ENCODE measurements at places on chromosomes 16 and 17.

GRCh38 chr16:52817696-52818095, 235.0 kb downstream of the CHD9NB start:
- no peak for DNase-seq

DNA sequence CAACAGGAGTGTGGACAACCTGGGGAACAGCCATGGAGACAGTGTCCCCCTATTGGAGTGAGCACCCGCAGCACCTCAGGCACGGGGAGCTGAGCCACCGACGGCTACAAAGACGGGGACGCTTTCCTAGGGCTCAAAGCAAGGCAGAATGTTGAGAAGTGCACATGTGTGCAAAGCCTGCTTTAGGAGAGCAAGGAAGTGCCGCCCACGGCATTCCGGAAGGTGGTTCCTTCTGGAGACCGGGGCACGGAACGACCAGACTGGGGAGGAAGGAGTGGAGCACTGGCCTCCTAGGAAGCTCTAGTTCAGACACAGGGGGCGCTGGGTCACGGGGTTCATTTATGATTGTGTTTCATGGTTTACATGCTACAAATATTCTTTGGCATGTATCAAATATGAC, 52.2 kb downstream of the TBC1D16 start:
- DNase-seq, result no peak

- no peak for DNase-seq
Observed at GRCh38 chr17:17999364-18000029, 26.8 kb downstream of the DRC3 start.

- DNase-seq, result no peak
Observed at GRCh38 chr16:67147437-67148140, 3.2 kb downstream of the B3GNT9 start.

GRCh38 chr17:69802045-69802740, 272.8 kb upstream of the KCNJ16 start:
- peak; percentile 55 for DNase-seq

GRCh38 chr16:81710596-81710995, 68.5 kb upstream of the PLCG2 start:
- peak; percentile 54 for DNase-seq

- no peak for DNase-seq
Observed at GRCh38 chr17:79988185-79988971, 47.3 kb downstream of the TBC1D16 start.

DNA sequence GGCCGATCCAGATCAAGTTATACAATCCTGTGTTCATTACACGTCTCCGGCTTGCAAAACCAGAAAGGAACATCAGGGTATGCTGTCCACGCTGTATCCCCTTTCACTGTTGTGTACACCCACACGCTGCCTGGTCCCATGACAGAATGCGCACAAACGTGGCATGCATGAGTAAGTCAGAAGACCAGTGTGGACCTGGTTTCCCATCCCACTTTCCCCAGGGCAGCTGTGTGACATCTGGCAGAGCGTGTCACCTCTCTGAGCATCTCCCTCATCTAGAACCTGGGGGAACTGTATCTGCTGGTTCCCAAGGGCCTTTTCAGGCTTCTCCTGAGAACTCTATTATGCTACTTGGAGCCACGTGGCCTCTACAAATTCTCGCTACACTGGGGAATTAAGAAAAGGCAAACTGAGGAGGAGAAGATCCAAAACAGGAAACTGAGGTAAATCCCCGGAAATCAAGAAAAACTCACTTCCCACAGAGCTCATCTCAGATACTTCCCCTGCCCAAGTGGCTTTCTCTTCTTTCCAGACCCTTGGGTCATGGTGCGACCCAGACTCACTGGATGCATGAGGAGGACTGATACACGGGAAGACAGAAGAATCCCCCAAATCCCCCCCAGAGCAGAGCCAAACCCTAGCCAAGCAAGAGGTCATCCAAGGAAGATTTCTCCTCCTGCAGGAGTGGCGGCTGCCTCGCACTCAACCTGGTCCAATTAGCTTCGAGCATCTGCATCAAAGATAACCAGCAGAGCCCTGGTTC, 139.3 kb downstream of the GAS7 start:
- DNase-seq, result no peak

DNA sequence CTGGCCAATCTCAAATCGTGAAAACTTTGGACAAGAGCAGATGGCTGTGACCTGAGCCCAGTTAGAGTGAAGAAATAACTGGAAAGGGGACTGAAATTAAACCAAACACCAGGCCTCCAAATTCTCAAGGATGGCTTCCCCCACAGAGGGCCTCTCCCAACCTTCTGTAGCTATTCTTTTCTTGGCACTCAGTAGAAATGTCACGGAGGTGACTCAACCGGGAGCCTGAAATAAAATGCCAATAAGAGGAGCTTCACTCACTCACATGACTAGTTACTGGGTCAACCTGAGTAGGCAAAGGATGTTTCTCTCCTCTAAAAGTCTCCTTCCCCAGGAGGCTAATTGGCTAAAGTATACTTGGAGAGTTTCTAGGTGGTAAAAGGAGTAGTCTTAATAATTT, 230.7 kb downstream of the MAF start:
- DNase-seq, result no peak

- no peak for DNase-seq
Observed at GRCh38 chr16:12210925-12211869, 234.7 kb downstream of the SNX29 start.

- no peak for DNase-seq
Observed at GRCh38 chr16:30816769-30817168, 29.8 kb upstream of the ZNF629 start.

DNA sequence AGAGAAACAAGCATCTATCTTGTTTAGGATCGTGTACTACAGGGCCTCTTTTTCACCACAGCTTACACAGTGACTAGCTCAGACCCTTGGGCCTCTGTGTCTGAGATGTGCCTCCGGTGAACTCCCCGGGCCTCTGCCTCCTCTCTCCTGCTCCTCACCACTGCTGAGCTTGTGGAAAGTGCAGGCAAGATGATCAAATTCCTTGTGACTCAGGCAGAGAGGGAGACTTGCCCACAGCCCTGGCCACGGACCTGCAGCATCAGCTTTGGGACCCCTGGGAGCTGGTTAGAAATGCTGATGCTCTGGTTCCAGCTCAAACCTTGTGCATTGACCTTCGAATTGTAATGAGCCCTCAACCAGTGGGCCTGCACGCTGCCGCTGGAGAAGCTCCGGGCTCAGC, 79.8 kb downstream of the ZDHHC7 start:
- no peak for DNase-seq

DNA sequence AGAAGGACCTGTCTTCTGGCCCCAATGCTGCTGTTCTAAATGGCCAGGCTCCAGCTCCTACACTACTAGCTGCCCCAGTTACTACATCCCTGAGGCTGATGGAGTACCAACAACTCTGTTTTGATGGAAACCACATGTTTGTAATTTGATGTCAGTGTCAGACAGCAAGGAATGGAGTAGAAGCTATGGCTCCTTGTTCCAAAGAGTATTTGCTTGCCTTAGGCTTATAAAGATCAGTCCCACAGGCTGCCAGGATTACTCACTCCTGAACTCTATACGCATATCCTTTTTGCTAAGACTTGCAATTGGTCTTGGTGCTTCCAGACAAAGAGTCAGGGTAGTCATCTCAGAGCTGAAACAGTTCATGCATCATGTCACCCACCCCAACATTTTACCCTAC, 139.6 kb downstream of the HS3ST3A1 start:
- DNase-seq, result no peak

GRCh38 chr16:21150375-21151001, at the start of gene DNAH3:
Gene DNAH3 (minus strand): TSS chr16:21150846. CDS start chr16:21150319, 527 bp downstream.
- no peak for DNase-seq

GRCh38 chr16:22353933-22354541, 20.4 kb downstream of the CDR2 start:
- DNase-seq, result no peak

DNA sequence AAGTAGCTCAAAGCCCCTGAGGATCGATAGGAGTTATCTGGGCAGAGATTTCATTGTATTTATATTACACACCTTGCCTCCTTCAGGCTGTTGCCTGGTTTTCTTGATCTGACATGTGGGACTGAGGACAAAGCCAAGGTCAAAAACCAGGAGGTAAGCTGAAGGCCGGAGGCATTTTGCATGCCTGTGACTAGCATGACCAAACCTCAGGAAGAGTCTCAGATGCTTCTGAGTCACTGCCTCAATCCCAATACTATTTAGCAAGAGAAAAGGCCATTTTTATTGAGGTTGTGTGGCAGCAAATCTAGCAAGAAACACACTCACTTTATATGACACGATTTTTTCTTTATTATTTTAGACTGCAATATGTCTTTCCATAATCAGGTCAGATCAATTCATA, 968.1 kb downstream of the CDH11 start:
- peak; percentile 28 for DNase-seq

- no peak for DNase-seq
Observed at GRCh38 chr16:67395458-67396158, 2.3 kb upstream of the TPPP3 start.

DNA sequence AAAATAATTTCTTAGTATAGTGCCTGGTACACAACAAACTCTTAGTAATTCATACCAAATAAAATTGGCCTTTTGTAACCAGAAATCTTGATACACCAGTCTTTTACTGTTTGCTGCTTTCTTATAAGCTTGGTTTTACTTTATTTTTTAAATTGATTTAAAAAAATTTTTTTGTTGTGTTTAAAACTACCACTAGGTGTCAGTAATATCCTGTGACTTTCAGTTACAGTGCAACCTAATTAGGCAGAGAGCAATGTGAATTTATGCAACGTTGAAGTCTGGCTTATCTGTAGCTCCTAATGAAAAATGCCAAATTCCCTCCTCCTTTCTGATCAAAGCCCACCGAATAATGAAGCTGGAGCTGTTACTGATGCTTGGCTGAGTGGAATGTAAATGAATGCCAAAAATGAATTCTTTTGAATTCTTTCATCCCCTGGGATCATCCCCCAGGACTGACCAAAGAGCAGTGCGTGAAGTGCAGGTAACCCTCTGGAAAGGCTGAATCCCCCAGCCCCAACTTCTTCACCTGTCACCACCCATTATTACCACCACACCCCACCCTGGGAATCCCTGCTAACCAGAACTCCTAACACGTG, 3.8 kb downstream of the ERCC4 start:
- peak; percentile 51 for DNase-seq

DNA sequence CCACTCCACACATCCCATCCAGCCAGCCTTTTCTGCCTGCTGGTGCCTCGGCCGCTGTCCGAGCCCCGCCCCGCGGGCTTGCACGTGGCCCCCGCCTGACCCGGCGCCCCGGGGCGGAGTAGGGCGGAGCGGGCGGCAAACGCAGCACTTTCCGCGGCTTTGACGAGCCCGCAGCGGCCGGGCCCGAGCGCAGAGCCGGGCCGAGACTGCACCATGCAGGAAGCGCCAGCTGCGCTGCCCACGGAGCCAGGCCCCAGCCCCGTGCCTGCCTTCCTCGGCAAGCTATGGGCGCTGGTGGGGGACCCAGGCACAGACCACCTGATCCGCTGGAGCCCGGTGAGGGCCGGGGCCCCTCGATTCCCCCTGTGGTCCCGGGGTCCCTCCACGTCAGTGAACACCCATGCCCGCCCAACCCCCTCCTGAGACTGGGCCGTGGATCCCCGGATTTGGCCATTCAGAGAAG, at the start of gene HSF4:
TSS of gene HSF4 (plus strand) at position 147 of the 463 bp plus-strand sequence. CDS start at position 214, 67 bp downstream.
- DNase-seq, result no peak

- no peak for DNase-seq
Observed at GRCh38 chr17:80187090-80187489, 17.3 kb downstream of the CARD14 start.

DNA sequence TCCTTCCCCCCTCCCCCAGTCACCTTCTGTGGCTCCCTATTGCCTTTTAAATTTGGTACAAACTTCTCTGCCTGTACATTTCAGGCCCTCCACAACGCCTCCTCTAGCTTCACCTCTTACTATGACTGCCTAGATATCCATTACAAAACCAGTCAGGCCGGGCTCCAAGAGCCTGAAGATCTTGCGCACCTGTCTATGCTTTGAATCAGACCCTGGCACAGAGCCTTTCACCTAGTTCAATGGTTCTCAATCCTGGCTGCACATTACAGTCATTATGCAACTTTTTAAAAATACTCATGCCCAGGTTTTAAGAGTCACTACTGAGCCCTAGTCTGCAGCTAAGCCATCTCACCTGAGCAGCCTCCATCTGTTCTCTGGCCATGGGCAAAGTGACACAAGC, 1.6 kb upstream of the GAS7 start:
- no peak for DNase-seq

DNA sequence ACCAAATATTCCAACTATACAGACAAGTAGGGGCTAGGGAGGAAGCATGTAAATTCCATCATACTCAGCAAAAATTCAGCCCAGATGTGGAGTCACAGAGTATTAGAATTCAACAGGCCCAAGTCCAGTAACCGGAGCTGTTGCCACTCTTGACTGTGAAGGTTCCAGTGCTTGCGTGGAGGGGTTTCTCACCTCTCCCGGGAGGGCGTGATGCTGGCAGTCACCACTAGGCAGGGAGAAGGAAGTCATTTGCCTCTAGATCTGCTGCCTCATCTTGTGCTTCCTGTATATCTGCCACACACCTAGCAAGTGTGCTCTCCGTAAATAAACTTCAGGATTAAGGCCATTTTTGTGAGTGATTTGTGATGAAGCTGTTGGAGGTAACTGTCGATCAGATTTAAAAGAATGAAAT, 1.0 kb upstream of the CKLF start:
- DNase-seq, result peak; percentile 74

DNA sequence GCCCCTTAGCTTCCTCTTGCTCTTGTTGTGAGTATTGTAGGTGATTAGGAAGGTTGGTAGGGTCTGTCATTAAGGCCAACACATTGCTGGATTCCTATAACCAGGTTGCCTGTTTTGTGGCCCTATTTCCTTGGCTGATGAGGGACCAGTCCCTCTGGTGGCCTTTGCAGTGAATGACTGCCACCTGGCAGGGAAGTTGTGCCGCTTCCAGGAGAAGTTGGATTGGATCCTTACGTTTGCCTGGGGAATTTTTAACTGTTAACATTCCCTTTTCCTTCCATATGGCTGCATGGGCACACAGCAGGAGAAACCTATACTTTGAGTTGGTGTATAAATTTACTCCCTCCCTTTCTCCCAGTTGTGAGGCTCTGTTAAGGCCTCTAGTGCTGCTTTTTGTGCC, 32.4 kb downstream of the LCMT1 start:
- DNase-seq, result peak; percentile 56

DNA sequence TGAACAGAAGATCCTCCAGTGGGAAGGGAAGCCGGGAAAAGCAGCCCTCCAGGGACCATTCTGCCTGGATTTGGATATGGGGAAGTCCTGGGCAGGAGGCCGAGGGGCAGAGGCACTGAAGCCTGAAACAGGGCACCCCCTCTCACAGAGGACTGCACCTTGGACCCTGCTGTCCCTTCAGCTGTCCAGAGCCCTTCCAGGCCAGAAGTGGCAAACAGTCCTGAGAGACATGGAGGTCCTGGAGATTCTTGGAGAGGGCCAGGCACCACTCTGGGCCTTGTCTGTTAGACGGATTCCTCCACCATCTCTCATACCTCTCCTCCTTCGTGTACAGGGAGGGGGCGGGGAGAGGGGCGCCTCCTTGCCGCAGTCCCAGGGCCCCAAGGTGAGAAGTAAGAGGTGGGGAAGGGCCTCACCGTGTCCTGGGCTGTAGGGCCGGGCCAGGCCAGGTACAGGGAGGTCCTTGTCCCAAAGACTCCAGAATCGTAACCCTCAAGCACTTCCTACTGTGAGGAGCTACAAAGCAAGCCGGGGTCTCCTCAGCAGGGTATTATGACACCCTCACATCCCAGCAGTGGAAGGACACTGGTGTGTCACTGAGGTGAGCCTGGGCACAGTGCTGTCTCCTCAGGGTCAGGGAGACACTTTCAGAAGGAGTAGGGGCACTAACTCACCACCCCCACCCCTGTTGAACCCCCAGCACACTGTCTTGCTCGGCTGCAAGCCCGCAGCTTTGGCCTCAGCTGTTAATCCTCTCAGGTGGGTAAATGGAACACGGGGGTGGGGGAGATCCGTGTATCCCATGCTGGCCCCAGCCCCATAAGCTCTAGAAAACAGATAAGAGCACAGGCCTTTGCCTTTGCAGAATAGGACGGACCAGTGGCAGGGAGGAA, 16.6 kb upstream of the TBX2 start:
- DNase-seq, result no peak

GRCh38 chr17:43861960-43862359, 15.0 kb downstream of the CD300LG start:
- no peak for DNase-seq

Data from mesendoderm (in vitro differentiated cells).